Suppressor macrophage (primary cell): ENCODE measurements at places on chromosomes 11 and 22.
A peak's percentile ranks its signal among the peaks of the same experiment; 100 is the strongest.

DNA sequence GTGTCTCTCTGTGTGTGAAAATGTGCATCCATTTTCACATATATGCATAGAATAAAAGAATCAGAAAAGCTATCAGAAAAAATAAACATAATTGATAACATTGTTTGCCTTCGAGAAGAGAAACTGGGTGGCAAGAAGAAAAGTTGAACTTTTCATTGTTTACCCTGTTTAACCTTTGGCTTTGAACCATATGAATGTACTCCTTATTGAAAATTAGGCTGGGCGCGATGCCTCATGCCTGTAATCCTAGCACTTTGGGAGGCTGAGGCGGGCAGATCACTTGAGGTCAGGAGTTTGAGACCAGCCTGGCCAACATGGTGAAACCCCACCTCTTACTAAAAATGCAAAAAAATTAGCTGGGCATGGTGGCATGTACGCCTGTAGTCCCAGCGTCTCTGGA is 11.9 kb upstream of the OR9Q1 start:
- DNase-seq: no peak

GRCh38 chr11:70049045-70049444 is 29.1 kb upstream of the ANO1 start:
- no peak for DNase-seq

DNA sequence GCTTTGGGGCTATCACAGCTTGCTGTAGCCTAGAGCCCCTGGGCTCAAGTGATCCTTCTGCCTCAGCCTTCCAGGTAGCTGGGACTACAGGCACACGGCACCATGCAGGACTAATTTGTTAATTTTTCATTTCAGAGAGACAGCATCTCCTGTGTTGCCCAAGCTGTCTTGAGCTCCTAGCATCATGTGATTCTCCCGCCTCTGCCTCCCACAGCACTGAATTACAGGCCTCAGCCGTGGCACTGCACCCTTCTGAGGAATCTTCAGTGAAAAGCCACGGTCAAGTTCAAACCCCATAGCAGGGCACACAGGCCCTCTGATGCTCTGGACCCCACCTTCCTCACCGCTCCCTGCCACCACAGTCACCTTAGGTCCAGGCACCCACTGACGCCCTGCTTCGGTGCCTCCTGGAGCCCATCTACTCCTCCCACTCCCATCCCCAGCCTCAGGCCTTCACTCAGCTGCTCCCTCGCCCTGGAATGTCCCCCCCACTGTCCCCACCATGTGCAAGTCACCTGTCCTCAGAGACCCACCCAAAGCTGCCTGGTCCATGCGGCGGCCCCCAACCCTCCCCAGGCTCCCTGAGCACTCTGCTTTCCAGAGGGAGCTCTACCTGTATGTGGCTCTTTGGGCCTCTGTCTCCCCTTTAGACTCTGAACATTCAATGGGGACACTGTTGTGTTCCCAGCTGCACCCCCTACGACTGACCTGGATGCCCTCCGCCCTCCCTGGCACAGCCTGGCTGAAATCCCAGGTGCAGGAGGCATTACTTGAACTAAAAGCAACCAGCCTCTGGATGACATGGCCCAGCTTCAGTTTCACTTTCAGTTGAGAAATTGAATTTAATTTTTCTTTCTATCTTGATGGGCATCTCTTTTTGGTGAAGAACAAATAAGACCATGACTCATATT is 1.6 kb downstream of the APOL2 start:
- peak; percentile 73 for DNase-seq

DNA sequence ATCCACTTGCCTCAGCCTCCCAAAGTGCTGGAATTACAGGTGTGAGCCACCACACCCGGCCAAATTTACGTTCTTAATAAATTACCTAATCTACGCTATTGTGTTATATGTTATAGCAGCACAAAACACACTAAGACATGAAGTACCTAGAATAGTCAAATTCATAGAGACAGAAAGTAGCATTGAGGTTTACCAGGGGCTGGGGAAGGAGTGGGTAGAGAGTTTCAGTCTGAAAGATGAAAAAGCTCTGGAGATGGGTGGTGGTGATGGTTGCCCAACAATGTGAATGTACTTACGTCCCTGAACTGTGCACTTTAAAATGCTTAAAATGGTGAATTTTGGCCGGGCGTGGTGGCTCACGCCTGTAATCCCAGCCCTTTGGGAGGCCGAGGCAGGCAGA is 65.7 kb upstream of the NUP50 start:
- DNase-seq: no peak

GRCh38 chr11:63767267-63767564 is 1.4 kb downstream of the ZFTA start:
- DNase-seq: no peak
